ENCODE measurements at places on chromosomes 3 and 15.
A peak's percentile ranks its signal among the peaks of the same experiment; 100 is the strongest.

- DNase-seq, result no peak
Observed at GRCh38 chr3:61960976-61961375, 399.6 kb downstream of the PTPRG start.

GRCh38 chr3:109853077-109853731, 515.9 kb upstream of the DPPA4 start:
- no peak for DNase-seq

DNA sequence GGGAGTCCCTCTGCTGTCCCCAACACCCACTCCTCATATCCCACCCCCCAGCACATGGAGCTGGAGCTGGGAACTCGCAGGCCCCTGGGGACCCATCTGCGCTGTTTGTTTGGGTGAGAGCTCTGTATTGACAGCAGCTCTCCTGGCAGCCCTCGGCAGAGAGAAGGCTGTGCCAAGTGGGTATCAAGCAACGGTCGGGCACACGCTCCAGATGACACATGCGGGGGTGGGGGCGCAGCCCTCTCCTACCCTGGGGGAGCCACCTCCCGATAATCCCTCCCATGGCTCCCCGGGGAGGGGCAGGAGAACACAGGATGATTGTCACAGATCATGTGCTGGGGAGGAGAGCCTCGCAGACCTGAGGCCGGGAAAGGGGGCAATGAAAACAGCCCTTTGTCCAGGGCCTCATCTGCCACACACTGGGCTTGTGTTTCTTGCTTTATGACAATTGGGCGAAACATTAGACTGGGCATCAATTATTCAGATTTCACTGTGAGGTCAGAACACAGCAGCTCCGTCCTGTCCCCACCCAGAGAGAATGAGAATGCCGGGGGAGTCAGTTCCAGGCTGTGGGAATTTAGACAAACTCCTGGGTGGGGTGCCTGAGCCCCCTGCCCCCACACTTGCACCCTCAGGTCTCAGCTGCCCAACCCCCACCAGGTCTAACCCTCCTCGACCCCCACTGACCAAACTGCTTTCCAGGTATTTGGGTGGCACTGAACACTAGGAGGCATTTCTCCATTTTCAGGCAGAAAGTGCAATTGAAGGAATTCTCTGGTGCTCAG, 46.4 kb upstream of the KLF13 start:
- DNase-seq, result no peak

DNA sequence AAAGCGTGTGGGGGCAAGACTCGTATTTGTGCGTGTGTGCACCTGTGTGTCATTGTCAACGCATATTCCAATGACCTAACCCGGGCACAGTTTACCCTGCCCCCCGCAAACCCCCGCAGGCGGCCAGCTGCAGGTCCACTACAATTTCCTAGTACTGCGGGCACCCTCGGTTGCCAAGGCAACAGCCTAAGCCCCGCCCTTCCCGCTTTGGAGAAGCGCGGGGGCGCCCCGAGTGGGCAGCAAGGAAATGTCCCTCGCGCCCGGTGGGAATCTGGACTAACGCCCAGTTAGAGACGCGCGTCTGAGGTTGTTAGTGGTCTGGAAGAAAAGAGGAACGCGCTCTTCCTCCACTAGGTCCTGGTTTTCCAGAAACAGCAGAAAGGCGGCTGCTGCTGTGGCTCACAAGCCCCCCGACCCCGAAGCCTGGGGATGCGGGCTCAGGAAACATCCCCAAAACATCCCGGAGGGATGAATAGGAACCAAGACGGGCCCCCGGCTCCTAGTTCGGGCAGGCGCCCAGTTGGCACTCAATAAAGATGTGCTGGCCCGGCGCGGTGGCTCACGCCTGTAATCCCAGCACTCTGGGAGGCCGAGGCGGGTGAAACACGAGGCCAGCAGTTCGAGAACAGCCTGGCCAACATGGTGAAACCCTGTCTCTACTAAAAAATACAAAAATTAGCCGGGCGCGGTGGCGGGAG, 1.1 kb downstream of the ABHD14A start:
- peak; percentile 96 for DNase-seq

DNA sequence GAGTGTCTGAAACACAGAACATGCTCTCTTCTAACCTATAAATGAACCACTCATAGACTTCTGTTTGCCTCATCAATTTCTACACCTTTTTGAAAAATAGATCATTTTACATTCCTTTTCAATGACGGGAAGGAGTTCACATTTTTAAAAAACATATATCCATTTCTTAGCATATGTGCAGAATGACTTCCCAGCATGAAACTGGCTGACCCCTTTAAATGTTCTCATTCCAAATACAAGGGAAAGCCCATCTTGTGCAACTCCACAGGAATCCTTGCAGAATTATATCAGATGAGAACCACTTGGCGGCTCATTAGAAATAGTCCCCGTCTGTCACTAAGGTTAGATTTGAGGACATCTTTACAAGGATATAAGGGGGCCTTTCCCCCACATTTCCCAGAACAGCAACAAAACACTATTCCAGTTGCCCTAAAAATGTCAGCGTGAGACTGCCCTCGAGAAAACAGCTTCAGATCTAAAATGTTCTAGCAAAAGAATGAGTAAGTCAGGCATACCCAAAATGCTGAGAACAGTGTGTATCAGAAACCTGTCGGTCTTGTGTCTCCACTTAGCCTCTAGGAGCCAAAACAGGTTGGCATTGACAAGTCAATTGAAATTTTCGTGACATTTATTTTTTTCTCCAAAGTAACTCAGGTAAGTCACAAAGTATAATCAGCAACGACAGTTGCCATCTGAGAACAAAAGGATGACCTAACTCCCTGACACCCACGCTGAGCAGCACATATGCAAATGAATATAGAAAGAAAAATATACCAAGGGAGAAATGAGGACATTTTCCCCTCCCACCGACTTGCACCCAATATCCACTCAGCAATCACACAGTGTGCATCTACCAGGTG, 63.1 kb downstream of the FOXP1 start:
- peak; percentile 7 for DNase-seq

GRCh38 chr15:73156431-73157191, 104.3 kb downstream of the NEO1 start:
- DNase-seq, result no peak

DNA sequence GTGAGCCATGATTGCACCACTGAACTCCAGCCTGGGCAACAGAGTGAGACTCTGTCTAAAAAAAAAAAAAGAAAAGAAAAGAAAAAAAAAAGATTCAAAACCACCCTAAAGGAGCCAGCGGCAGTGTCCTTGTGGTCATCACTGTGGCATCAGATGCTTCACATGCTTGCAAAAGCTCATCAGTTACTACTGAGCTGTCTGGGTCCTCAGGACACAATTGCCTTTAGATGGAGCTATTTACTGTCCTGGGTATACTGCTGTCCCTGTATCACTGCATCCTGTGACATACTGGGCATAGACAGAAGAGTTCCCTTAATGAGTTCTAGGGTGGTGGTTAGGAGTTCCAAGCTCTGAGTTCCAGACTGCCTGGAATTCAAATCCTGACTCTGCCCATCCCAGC, 85.8 kb downstream of the LINGO1 start:
- DNase-seq, result no peak

GRCh38 chr3:48086705-48087104, 70.5 kb upstream of the MAP4 start:
- DNase-seq, result no peak

GRCh38 chr15:67945951-67946700, 106.3 kb upstream of the RNU6-1 start:
- no peak for DNase-seq

DNA sequence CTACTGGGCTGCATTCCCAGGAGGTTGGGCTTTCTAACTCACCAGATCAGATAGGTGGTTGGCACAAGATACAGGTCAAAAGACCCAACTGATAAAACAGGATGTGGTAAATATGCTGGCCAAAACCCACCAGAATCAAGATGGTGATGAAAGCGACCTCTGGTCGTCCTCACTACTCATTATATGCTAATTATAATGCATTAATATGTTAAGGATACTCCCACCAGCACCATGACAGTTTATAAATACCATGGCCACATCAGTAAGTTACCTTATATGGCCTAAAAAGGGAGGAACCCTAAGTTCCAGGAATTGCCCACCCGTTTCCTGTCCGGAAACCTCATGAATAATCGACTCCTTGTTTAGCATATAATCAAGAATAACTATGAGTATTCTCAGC, 31.6 kb downstream of the CFAP44 start:
- no peak for DNase-seq

DNA sequence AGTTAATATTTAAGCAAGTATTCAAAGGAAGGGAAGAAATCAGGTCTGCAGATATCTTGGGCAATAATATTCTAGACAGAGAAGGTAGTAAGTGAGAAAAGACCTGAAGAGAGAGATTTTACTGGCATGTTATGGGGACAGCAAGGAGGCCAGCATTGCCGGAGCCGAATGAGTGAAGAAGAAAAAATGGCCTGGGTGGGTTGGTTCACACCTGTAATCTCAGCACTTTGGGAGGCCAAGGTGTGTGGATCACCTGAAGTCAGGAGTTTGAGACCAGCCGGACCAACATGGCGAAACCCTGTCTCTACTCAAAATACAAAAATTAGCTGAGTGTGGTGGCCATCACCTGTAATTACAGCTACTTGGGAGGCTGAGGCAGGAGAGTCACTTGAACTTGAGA, 164.7 kb downstream of the VGLL3 start:
- no peak for DNase-seq

DNA sequence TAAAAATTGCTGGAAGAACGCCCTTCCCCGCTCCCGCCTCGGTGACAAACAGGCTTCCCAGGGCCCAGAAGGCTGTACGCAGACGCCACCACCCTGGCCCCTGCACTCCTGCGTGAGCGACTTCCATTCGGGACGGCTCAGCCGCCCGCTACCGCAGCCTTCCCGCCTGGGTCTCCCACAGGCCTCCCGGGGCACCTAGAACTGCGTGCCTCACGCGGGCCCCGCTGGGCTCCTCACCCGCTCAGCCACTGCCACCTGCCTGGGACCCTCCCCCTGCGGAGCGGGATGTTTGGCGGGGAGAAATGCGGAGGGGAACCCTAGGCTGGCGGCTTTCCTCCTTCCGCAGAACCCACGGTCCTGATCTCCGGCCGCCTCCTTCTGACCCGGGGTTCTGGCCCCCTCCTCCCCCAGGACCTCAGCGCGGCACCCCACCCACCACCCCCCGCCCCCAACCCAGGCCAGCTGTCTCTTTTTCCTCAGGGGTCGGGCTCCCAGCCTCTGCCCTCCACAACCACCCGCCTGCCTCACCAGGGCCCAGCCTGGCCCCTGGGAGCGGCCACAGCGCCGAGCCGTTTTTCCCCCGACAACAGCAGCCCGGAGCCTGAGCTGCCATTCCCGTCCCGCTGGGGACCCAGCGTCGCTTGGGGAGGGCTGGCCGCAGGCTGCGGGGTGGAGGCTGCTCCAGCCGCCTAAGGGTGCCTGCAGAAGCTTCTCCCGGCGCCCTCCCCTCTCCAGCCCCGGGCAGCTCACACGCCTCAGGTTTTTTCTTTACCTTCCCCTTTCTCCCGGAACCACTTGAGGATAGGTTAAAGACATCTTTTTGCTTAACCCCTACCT, 27.6 kb upstream of the RAB7A start:
- DNase-seq, result peak; percentile 66

DNA sequence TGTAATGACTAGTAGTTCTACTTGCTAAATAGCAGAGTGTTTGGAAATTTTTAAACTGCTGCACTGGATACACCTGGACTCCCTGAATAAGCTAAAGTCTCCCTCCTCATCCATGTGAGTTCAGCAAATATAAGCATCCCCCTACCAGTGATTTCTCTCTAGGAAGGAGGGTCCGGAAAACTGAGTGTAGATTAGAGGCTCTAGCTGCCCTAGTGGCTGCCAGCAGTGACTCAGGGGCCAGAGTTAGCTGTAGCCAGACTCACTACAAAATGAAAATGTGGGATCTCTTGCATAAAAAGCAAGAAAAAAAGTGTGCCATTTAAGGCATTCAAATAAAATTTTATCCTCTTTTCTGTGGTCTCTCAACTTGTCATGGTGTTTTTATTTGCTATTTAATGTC, 485.0 kb upstream of the ATP11B start:
- no peak for DNase-seq

DNA sequence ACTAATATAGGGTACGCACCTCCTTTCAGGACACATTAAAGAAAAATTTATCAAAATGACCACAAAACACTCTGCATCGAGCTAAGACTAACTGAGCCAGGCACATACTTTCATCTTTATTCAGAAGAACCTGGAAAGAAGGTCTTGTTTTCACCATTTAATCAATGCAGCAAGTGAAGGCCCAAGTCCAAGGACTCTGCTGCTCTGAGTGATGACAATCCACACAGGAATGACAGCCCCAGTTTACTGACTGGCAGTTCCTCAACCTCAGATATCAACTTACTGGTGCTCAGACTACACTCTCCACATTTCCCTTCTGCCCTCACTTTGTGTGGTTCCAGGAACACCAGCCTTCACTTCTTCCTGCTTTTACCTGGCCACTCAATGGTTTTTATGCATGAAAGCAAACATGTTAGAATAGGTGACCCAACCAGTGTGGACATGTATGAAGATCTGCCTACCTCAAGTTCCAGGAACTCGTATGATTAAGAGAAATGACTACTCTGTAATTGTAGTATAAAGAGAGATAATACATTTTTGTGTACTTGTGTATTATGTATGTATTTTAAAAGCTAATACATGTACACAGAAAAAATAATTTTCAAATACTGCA, 29.1 kb upstream of the RASA2 start:
- no peak for DNase-seq

DNA sequence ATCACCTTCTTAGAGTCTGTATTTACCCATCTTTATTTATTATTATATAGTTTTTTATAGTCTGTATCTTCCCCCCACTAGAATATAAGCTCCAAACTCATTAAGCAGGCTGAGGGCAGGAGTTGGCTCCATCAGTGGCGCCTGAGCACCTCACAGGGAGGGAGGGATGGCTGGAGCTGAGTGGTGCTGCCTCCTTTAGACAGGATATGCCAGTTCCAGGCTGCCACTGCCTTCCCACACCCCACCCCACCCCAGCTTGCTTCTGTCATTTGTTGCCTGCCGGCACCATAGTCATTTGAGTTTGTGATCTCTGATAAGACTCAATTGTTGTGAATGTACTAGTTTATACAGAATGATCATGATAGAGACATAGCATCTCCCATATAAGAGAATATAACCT, 85.5 kb downstream of the KLHL25 start:
- DNase-seq, result no peak

- no peak for DNase-seq
Observed at GRCh38 chr3:198030726-198031125, 70.7 kb downstream of the LMLN start.

DNA sequence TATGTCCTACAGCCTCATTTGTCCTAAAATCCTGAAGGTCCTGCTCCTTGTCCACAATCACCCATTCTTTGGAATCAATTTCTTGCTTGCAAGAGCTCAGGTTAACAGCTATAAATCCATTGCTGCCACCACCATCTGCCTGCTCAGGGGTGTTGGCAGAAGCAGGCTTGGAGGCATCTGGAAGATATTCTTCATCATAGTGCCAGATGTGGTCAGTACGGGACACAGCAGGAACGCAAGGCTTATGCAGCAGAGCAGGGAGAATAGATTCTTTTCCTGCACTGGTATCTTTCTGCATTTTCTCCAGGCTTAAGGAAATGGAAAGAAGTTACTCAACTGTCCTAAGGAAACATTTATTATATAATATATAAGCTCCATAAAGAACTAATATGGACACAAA, 38.5 kb upstream of the CDAN1 start:
- DNase-seq, result no peak

- no peak for DNase-seq
Observed at GRCh38 chr3:16372362-16373292, 107.6 kb downstream of the OXNAD1 start.

GRCh38 chr15:72116731-72117485, 1.0 kb downstream of the MYO9A start:
- peak; percentile 19 for DNase-seq

GRCh38 chr15:45829336-45830153, 194.7 kb downstream of the SQOR start:
- no peak for DNase-seq
